ENCODE measurements at places on chromosomes 7 and 10.

- no peak for DNase-seq
Observed at GRCh38 chr10:95459446-95460045, 101.6 kb downstream of the SORBS1 start.

- no peak for DNase-seq
Observed at GRCh38 chr10:84352251-84352842, 24.0 kb downstream of the CCSER2 start.

DNA sequence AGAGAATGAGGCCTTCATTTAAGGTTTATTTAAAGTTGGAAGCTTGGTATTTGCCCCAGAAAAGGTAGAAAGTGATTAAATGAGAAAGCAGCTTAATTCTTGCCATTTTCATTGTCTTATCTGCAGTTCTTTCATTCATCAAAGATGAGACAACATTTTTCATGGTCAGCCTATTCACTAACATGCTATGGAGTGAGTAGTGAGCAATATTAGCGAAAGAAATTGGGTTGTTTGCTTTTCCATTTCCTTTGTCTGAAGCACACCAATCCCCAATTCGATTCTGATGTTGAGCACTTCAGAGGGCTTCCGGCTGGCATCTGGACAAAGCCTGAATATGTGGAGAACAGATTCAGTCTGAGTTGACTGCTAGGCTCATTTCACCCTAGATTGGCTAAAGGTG is 317.2 kb downstream of the BBS9 start:
- no peak for DNase-seq

DNA sequence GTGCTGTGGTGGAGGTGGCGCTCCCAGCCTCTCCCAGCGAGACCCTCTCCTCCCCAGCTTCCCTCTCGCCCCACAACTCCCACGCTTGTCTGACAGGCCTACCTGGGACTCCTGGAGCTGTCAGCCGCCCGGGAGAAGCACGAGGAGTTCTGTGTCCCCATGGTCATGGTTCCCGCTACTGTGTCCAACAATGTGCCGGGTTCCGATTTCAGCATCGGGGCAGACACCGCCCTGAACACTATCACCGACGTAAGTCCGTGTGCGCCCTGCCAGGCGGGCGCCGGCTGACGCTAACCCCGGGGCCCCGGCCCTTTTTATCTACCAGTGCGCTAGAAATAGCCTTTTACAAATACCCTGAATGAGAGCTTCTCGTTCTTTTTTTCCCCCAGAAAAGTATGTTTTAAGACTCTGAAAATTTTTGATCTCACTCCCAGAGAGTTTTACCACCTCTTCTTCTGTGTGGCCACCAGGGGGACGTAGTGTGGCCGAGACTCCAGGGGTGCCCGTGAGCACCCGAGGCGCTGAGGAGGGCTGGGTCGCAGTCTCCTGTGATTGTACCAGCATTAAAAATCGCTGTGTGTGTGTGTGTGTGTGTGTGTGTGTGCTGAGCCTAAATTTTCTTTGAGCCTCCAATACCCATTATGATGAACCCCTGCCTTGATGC is 52.6 kb downstream of the PFKP start:
- DNase-seq, result no peak

- no peak for DNase-seq
Observed at GRCh38 chr10:102291221-102291905, 46.0 kb downstream of the GBF1 start.

DNA sequence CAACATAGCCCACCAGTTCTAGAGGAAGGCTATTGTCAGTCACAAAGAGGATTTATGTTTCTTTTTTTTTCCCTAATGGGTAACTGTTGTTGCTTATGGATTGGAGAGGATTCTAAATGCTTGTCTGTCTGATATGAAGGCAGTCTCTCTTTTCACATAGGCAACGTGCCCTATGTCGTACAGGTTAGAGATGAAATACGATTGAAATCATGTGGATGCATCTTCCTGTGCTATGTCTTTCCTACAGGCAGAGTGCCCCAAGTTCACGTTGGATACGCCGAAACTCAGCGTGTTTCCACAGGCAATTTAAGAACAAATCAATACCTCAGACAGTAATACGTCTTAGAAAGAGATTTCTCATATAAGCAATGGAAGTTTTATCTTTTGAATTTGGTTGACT is 93.8 kb downstream of the CELF2 start:
- DNase-seq, result no peak

DNA sequence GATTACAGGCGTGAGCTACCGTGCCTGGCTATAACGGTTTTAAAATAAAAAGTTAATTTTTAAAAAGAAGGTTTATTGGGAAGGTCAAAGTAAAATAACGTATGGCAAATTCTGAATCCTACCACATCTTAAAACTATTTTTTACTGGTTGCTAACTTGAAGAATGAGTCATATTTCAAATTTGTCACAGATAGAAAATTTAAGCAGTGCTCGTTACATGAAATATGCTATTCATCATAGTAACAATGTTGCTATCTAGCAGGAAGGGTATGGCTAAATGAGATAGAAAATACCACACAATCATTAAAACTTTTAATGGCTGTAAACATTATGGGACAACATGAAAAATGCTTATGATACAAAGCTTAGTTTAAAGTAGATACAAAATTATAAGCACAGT is 500.5 kb downstream of the PHTF2 start:
- no peak for DNase-seq

DNA sequence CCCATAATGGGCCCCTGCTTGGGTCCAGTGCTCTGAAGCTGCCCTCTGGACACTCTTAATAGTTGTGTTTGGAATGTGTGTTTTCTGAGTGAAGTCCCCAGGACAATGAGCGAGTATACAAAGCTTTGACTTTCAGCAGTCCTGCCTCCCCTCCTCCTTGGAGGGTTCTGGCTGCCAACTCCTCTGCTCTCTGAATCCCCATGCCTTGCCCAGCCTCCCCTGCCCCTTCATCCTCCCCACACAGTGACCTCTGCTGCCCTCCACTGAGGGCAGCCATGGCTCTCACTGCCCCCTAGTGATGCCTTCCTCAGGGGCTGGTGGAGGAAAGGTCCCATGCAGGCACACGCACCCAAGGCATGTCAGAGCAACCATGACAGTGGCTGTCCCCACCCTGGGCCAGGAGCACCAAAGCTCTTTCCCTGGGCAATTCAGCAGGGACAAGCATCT is 40.9 kb downstream of the FRMPD2 start:
- DNase-seq, result no peak

GRCh38 chr7:55484241-55484640 is 88.1 kb downstream of the VOPP1 start:
- DNase-seq, result peak; percentile 67

DNA sequence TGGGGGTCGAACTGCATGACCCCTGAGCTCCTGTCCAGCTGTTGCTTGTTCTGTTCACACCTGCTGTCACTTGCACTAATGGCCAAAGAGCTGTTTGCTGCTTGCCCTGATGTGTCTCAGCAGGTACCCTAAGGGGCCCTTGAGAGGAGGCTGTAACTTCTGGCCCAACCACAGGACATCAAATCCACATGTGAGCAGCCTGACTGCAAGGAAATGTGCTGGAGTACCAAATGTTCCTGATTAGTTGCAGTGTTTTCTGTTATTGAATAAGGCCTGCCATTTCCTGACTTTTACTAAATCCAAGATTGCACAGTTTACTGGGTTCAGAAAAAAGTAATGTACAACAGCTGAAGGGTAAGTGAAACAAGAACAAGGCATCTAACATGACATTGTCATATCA is 91.7 kb upstream of the IL6 start:
- DNase-seq, result no peak

DNA sequence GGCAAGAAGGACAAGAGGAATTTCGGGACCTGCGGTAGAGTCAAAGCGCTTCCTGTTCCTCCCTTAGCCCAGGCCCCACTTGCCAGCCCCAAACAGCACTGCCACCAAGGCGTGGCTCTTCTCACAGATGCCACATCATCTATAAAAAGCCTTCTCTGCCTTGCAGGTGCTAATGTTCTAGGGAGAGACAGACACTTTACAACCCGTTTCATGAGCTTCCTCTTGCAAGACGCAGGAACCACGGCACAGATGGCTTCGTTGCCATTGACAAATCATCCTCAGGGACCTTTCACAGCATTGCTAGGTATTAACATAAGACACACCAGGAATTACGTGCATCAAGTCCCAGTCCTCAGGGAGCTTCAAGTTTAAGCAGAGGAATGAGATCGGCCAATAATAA is 180.9 kb downstream of the JCAD start:
- DNase-seq, result no peak

GRCh38 chr7:46847126-46847525 is 734.8 kb downstream of the TNS3 start:
- DNase-seq, result no peak

- no peak for DNase-seq
Observed at GRCh38 chr7:84364708-84365107, 170.1 kb upstream of the SEMA3A start.

DNA sequence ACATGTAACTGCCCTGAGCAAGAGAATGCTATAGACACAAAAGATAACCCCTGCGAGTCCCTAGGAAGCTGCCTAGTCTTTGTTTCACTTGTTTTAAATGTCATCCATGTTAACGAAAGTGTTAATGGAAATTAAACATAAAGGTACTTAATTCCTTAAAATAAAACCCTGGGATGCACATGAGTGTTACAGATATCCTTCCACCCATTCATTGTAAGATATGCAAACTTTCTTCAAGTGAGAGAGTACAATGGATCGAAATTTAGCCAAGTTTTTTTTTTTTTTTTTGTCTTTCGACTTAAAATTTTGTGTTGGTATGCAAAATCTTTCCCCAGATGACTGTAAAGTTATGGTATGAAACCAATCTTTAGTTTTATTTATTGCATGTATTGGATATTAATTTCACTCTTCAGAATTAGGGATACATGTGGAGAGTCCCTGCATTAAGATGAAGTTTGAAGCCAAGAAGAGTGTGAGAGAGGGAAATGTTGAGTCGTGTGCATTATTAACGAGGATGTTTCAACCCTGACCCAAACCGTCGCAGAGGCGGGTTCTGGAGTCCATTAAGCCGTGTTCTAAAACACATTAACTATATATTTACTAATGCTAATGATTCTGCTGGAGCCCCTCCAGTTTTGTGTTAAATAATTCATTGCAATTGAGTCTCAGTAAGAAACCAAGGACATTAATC is 1.6 kb downstream of the CDK14 start:
- no peak for DNase-seq

- no peak for DNase-seq
Observed at GRCh38 chr7:16801579-16801978, 3.2 kb downstream of the AGR2 start.

DNA sequence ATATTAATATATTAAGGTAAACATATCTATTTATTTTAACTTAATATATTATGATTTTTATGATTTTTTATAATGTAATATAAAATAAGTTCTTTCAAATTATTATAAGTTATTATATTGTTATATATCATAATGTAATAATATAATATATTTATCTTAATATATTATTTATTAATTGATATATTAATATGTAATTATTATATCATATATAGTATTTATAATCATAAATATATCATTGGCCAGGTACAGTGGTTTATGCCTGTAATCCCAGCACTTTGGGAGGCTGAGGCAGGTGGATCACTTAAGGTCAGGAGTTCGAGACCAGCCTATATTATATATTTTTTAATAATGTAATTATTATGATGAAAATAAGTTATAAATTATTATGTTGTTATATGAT is 118.1 kb downstream of the MPP7 start:
- no peak for DNase-seq

DNA sequence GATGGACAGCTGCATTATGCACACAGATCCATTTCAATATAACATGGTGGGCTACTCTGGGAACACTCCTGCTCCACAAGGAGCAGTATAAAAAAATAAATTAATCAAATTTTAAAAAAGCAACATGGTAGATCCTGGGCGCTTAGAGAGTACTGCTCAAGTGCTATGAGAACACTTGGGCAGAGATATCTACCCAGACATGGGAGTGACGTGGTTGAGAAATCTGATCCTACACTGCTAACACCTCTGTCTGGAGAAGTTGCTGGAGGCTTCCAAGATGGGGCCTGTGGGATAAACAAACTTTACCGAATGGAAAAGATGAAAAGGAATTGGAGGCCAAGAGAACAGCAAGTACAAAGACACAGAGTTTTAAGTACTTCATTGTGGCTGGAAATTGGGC is 9.0 kb downstream of the NSMCE4A start:
- DNase-seq, result no peak

- DNase-seq, result no peak
Observed at GRCh38 chr7:146172112-146172511, 55.5 kb downstream of the CNTNAP2 start.

- DNase-seq, result no peak
Observed at GRCh38 chr7:118300177-118300576, 75.7 kb downstream of the ANKRD7 start.

DNA sequence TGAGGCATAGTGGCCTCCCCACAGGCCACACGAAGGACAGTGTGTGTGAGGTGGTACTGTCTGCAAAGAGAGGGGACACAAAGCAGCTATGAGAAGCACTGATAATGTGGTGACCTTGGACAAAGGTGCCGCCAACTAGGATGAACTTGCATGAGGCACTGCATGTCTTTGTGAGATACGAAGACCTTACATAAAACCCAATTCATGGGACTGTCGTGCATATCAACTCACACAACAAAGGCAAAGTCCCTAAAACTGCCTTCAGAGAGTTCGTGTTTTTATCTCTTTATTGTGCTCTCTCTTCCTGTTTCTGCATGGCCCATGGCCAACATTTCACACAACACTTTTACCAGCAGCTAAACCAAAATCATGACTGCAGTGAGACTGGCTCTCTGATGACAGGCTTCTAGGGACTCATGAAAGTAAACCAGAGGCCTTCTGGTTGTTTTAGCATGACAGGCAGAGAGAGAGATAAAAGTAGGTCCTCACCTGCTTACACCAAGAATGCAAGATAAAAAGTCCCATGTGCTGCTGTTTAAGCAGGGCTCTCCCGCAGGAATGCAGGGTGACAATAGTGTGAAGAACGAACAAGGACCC is 347.8 kb downstream of the ELMO1 start:
- no peak for DNase-seq

GRCh38 chr7:129824291-129825208 is 128.2 kb downstream of the UBE2H start:
- DNase-seq, result no peak

GRCh38 chr10:81108516-81109199 is 571.0 kb downstream of the SH2D4B start:
- no peak for DNase-seq

GRCh38 chr10:106836933-106837663 is 327.4 kb downstream of the SORCS1 start:
- DNase-seq, result no peak

GRCh38 chr7:67422601-67423000 is 426.0 kb downstream of the TYW1 start:
- DNase-seq, result no peak

DNA sequence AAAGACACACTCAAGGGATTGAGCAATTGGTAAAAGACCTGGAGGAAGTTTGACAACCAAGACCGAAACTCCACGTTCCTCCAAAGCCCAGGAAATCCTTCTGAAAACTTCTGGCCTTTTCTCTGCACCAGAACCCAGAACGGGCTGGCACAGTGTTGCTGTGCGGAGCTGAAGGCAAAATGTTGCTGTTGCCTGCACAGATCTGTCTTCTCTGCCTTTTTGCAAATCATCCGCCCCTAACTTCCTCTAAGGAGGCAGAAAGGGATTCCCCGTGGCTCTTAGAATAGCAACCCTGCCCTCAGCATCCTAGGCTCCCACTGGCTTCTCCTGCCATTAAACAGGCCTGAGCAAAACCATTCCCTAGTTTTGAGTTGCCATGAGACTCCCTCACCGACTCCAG is 44.9 kb downstream of the FIGNL1 start:
- no peak for DNase-seq

GRCh38 chr7:77426052-77426404 is 9.9 kb upstream of the GSAP start:
- no peak for DNase-seq

GRCh38 chr7:156475179-156475578 is 165.4 kb upstream of the RNF32 start:
- DNase-seq, result peak; percentile 62

- DNase-seq, result no peak
Observed at GRCh38 chr10:78389419-78389818, 355.8 kb downstream of the RPS24 start.

All from osteocyte (in vitro differentiated cells).